Adrenal gland (tissue), 19 donors: ENCODE measurements at places on chromosomes 12 and 14. TPM values are rescaled to one million over a fixed set of nuclear protein-coding genes. Genes with fewer than 3 reads are reported as not detected.
A peak's percentile ranks its signal among the peaks of the same experiment; 100 is the strongest.

DNA sequence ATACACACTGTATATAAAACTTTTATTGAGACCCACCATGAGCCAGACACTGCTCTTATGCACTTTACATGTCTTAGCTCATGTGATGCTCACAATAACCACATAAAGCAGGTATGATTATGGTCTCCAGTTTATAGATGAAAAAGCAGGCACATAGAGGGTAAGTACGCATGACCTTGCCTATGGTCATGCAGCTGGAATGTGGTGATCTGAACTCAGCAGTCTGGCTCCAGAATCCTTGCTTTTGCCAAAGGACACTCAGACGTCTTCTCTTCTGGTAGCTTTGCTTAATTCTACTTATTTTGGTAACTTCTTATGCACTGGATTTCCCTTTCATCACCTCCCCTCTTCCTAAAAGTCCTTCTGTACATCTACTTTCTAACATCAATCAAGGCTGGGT, 103.3 kb upstream of the CRY1 start:
- H3K36me3 ChIP-seq: no peaks in the 10 kb centered on the region
- H3K27ac ChIP-seq: no peak overlapping the region
- no peak overlapping the region for H3K4me3 ChIP-seq
- no peaks in the 10 kb centered on the region for H3K4me1 ChIP-seq
- no peak for DNase-seq
- peaks cover 4% of the 10 kb centered on the region for H3K27me3 ChIP-seq

DNA sequence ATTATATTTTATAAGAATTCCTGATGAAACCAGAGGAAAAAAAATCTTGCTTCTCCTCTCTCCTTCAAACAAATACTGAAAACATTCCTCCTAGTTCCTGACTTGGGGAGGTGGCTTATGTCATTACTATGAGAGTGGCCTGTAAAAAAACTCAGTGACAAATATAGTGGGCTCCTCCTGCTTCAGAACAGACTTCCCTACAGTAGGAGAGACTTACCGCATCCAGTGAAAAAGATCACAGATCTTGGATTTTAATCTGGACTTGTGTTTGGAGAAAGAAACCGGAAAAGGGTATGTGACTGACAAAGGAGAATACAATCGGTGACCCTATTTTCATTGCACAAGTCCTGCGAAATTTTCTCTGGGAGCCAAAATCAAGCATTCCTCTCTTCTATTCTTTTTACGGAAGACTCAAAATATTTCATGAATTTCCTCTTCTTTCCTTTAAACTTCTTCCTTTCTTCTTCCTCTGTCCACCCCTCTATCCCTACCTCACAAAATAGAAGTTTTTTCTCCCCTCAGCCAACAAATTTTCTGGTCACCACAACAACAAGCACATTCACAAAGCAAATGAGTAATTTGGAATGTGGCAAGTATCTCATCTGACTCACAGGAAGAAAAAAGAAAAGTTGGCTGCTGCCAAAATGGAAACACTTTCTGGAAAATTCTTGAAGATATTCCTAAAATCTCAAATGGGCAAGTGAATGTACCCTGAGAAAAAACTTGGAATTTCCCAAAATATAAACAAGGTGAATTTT, 185.1 kb upstream of the CDKN3 start:
- H3K4me3 ChIP-seq: no peak overlapping the region
- no peak overlapping the region for H3K27ac ChIP-seq
- H3K4me1 ChIP-seq: no peaks in the 10 kb centered on the region

The ACRBP gene
- total RNA-seq: 1.6 TPM

- no peaks in the 10 kb centered on the region for H3K36me3 ChIP-seq
- H3K4me1 ChIP-seq: no peaks in the 10 kb centered on the region
- H3K27me3 ChIP-seq: no peaks in the 10 kb centered on the region
- no peak overlapping the region for H3K27ac ChIP-seq
- DNase-seq: peak; percentile 8
Measured at GRCh38 chr12:52266514-52266913, 7.9 kb upstream of the KRT86 start.

The GARIN6 gene
- not detected for total RNA-seq

- no peaks in the 10 kb centered on the region for H3K4me1 ChIP-seq
- DNase-seq: no peak
- H3K36me3 ChIP-seq: no peaks in the 10 kb centered on the region
- no peak overlapping the region for H3K27ac ChIP-seq
- no peaks in the 10 kb centered on the region for H3K27me3 ChIP-seq
- H3K4me3 ChIP-seq: no peak overlapping the region
Measured at GRCh38 chr14:33928895-33929294, 22.0 kb downstream of the EGLN3 start.

- H3K4me3 ChIP-seq: no peak overlapping the region
- H3K4me1 ChIP-seq: no peaks in the 10 kb centered on the region
- no peak overlapping the region for H3K27ac ChIP-seq
- DNase-seq: no peak
- no peaks in the 10 kb centered on the region for H3K36me3 ChIP-seq
- H3K27me3 ChIP-seq: no peaks in the 10 kb centered on the region
Measured at GRCh38 chr14:36768638-36769337, 107.1 kb downstream of the PAX9 start.

GRCh38 chr12:61758661-61759060, 501.5 kb upstream of the USP15 start:
- H3K27ac ChIP-seq: no peak overlapping the region
- no peaks in the 10 kb centered on the region for H3K4me1 ChIP-seq
- H3K4me3 ChIP-seq: no peak overlapping the region
- DNase-seq: no peak
